Muscle of leg (tissue), 16 donors: ENCODE measurements at places on chromosomes 5 and 9. TPM values are rescaled to one million over a fixed set of nuclear protein-coding genes. Genes with fewer than 3 reads are reported as not detected.

The SH3GL2 gene
- polyA plus RNA-seq: 0.25 TPM

The EPB41L4B gene
- 6.2 TPM for polyA plus RNA-seq

The IL13 gene
- polyA plus RNA-seq: not detected

The LCN9 gene
- not detected for polyA plus RNA-seq

The FAM120A gene
- polyA plus RNA-seq: 54.9 TPM

The HSPB3 gene
- 149 TPM for polyA plus RNA-seq

The UBE2R2 gene
- polyA plus RNA-seq: 48.5 TPM

The TRMT10B gene
- polyA plus RNA-seq: 11.1 TPM

The KIAA0825 gene
- 2.2 TPM for polyA plus RNA-seq

The SLC25A48 gene
- 0.54 TPM for polyA plus RNA-seq

The MYORG gene
- 20.3 TPM for polyA plus RNA-seq

The PAEP gene
- polyA plus RNA-seq: not detected

The HTR4 gene
- polyA plus RNA-seq: 0.07 TPM

The EXOC3 gene
- 29.9 TPM for polyA plus RNA-seq

The ORM1 gene
- 0.80 TPM for polyA plus RNA-seq

The TRIM36 gene
- polyA plus RNA-seq: 2.5 TPM

The GTF3C4 gene
- 15.6 TPM for polyA plus RNA-seq

The LHX3 gene
- polyA plus RNA-seq: not detected

The TXNDC8 gene
- polyA plus RNA-seq: not detected

The NOXA1 gene
- polyA plus RNA-seq: 3.8 TPM

The BNC2 gene
- polyA plus RNA-seq: 7.6 TPM

The CDC20B gene
- polyA plus RNA-seq: 0.08 TPM

The TLR4 gene
- 5.1 TPM for polyA plus RNA-seq
